GM13977 (cell line): ENCODE measurements at places on chromosomes 3 and 15.

- no peak for DNase-seq
Measured at GRCh38 chr15:31034152-31034551, 42.7 kb upstream of the MTMR10 start.

GRCh38 chr15:46296797-46297196 lies 662.0 kb downstream of the SQOR start:
- DNase-seq: no peak

- DNase-seq: no peak
Measured at GRCh38 chr15:33443708-33444107, 132.9 kb downstream of the RYR3 start.

GRCh38 chr3:172564499-172564898 lies 41.3 kb upstream of the TNFSF10 start:
- no peak for DNase-seq

DNA sequence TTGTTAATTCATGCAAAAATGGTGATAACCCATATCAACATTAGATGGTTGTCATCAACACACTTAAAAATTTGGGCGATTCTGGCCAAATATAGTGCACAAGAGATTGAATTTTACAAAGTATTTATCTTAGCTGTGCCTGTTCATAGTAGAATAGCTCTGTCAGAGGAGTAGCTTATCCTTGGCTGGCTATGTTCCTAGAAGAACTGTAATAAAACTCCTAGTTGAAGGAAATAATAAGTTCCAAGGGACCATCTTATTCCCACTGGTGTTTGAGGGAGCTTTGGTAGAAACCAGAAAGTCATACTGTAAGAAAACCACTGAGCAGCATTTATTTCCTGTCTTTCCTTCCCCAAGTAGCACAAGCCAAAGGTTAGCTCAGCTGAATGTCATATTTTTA lies 201.8 kb downstream of the GRM7 start:
- no peak for DNase-seq
